ENCODE measurements at places on chromosomes 1 and 21. TPM values are rescaled to one million over a fixed set of nuclear protein-coding genes. Genes with fewer than 3 reads are reported as not detected.

- DNase-seq, result no peak
Observed at GRCh38 chr1:55010194-55010886, 11.6 kb downstream of the BSND start.

GRCh38 chr1:110490791-110491451 is 28.1 kb downstream of the KCNA10 start:
- DNase-seq, result no peak

The FCRL5 gene
- not detected for polyA plus RNA-seq

The ANKRD65 gene
- 13.2 TPM for polyA plus RNA-seq

The TSPAN1 gene
- 4.5 TPM for polyA plus RNA-seq

GRCh38 chr1:246641394-246641793 is 75.1 kb downstream of the CNST start:
- no peak for DNase-seq

GRCh38 chr1:231272173-231272572 is 31.2 kb downstream of the GNPAT start:
- DNase-seq, result no peak

The C1orf141 gene
- not detected for polyA plus RNA-seq

DNA sequence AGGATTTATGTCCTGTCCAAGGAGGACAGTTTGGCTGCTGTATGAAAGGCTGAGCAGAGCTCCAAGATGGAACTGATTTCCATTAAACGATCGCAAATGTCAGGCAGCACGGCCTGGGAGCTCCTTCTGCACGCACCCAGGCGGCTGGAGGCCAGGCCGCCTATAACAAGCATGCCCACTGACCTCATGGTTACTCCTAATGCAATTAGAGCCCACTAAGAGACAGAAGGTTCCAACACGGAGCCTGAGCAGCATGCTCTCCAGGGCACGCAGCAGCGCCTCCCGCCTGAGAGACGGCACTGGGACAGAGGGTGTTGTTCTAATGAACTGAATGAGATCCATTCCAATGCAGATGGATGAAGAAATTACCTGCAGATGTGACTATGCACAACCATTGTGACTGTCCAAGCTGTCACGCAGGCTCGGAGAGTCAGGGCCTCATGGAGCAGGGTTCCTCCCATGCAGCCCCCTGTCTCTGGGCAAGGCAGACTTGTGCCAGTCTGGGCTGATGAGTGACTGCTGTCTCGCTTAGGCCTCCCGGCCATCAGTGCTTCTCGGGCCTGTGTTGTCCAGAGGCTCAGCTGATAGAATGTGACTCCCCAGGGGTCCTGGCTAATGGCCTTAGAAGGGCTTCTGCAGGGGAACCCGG is 25.2 kb upstream of the CDCA8 start:
- no peak for DNase-seq

- no peak for DNase-seq
Observed at GRCh38 chr1:7642781-7643529, 128.1 kb upstream of the VAMP3 start.

The RIIAD1 gene
- polyA plus RNA-seq, result not detected

GRCh38 chr1:229409616-229410369 is 24.1 kb downstream of the ACTA1 start:
- peak; percentile 63 for DNase-seq

GRCh38 chr1:178146436-178146835 is 52.5 kb downstream of the RASAL2 start:
- no peak for DNase-seq

The TMPRSS15 gene
- polyA plus RNA-seq, result not detected

The TIE1 gene
- 2.5 TPM for polyA plus RNA-seq

The PTGFR gene
- not detected for polyA plus RNA-seq

- DNase-seq, result no peak
Observed at GRCh38 chr1:186574926-186575325, 105.3 kb downstream of the PTGS2 start.

DNA sequence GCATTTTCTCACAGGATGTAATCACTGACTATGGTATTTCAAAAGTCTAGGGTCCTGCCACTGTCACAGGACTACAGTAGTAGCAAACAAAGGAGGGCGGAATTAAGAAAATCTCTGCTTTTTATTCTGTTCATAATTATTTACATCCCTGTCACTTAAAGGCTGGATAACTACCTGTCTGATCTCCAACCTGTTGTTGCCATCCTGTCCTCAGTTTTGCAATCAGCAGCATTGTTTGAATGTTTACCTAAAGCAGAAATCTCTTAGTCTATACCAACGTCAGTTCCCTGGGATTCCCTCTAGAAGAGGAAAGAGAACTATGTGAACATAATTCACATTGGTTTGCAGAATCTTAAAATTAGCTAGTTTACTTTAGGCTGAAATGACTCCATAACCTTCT is 218.5 kb downstream of the PBX1 start:
- no peak for DNase-seq

DNA sequence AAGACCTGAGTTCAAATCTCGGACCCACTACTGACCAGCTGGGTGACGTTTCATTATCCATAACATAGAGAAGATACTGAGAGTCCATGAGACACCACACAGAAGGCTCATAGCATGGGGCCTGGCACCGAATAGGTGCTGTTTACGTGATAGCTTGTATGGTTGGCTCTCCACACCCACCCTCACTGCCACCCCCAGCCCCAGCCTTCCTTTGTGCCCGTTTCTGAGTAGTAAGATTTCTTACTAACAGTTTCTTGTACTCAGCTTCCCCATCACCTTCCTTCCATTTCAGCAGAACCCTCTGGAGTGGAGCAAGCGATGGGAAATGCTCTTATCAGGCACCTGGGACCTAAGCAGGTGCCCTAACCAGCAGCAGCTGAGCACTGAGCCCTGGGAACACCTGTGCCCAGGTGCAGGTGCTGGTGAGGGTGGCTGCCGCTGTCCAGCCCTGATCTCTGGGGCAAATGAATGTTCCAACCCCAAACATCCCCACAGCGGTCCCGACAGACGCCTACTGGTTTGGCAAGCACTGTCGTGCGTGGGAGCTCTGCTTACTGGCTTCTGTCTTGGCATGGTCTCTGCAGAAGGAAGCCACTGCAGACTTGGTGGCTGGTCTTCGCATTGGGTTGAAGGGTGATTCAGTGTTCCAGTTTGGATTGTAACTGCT is 225.4 kb downstream of the CAMTA1 start:
- DNase-seq, result no peak

The F5 gene
- polyA plus RNA-seq, result 64.0 TPM

The MATN1 gene
- 0.03 TPM for polyA plus RNA-seq

The GLRX2 gene
- 11.8 TPM for polyA plus RNA-seq

GRCh38 chr1:59135761-59136255 is 161.1 kb upstream of the FGGY start:
- DNase-seq, result no peak

The OXCT2 gene
- polyA plus RNA-seq, result 0.26 TPM

DNA sequence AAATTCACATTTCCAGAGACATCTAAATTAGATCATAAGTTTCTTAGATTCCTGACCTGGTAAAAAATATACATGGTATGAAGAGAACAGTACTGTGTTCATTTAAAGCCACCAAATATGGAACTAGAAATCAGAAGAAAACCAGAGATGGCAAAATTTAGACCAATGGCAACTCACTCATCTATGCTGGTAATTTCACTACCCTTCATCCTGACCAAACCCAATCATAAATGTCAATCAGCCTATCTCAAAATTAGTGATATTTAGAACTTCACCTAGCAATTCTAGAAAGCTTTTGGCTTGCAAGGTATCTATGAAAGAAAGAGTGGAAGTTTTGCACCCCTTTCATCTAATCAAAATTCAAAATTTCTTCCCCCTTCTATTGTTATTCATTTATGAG is 107.7 kb downstream of the NIBAN1 start:
- no peak for DNase-seq

GRCh38 chr1:195664628-195665027 is 943.6 kb downstream of the KCNT2 start:
- no peak for DNase-seq

DNA sequence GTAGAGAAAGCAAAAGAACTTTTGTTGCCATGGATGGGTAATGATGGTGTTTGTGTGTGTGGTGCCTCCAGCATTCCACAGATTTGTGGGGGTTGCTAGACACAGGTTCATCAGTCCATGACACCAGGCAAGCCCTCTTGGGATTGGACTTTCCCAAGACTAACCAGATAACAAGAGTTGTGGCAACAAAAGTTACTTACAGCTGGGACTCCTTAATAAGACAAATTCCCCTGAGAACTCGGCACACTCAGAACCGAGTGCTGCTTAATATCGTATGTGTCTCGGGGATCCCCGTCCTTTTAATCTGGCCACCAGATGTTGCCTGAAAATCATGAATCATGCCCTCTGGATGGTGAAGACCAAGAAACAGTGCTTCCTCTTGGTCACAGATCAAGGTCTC is 193.3 kb downstream of the AJAP1 start:
- no peak for DNase-seq

The LRRC38 gene
- polyA plus RNA-seq, result not detected

The PTPN7 gene
- 0.05 TPM for polyA plus RNA-seq

The WLS gene
- not detected for polyA plus RNA-seq

GRCh38 chr1:184593597-184593996 is 161.1 kb downstream of the EDEM3 start:
- DNase-seq, result no peak

- DNase-seq, result no peak
Observed at GRCh38 chr1:163241746-163242145, 39.0 kb upstream of the RGS5 start.

GRCh38 chr21:35603494-35603893 is 456.8 kb downstream of the SETD4 start:
- DNase-seq, result no peak

The SPRR2F gene
- polyA plus RNA-seq, result not detected

GRCh38 chr21:36079010-36079649 is 9.3 kb downstream of the CBR1 start:
- no peak for DNase-seq

DNA sequence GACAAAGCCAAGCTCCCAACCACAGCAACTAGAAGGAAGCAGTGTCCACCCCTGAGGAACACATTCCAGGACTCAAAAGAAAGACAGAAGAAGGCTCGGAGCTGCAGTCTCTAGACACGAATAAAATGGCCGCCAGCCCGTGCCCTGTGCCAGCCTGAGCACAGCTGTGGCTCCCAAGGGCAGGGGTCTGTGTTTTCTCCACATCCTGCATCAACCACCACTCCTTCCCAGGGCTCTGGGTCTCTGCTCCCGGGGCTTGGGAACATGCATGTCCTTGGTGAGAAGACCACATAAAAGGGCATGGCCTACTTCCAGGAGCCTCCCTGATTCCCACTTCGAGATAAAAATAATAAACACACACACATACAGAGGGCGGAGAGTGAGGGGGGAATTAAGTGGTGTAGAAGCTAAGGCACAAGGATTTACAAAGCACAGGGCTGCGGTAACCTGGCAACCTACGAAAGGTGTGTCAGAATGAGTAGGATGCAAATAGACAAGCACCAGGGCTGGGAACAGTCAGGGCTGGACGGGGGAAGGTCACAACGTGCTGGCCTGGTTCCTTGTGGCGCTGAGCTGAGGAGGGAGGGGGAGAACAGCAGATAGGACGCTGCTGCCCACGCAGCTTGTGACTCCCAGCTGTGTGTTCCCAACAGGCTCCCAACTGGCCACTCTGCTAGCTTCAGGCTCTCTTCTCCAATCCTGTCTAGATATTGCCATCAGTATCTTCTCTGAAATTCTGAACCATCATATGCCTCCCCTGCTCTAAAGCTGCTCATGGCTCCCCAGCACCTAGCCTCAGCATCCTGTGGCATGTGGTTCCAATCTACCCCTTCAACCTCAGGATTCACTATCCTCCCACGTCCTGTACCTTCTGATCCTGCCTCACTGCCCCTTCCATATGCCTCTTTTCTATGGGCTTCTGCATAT is 72.5 kb downstream of the CD34 start:
- DNase-seq, result no peak
